ENCODE measurements at places on chromosomes 16 and 17.

GRCh38 chr17:7336240-7337175 is at the start of gene ACAP1:
Gene ACAP1 (plus strand): TSS chr17:7336529. CDS start chr17:7336735, 206 bp downstream.
- peak; percentile 82 for DNase-seq

GRCh38 chr16:20628213-20628612 is 52.0 kb upstream of the ACSM2B start:
- no peak for DNase-seq

GRCh38 chr16:50925758-50926357 is 184.0 kb downstream of the CYLD start:
- DNase-seq: no peak

DNA sequence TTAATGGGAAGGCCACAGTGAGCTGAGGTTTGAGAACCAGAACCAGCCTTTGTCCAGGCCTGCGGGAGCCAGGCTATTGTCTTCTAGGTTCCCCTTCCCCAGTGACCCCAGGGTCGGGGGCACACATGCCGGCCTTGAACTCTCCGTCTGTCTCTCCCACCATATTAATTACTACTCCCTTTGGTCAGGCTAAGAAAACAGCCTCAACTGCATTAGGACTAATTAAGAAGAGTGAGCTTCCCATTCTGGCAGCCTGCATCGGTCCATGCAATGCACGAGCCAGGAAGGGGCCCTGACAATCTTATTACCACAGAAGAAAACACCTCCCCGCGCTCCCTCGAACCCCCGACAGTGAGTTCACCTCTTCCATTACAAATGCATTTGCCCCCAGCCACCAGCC is 380.2 kb upstream of the ZFHX3 start:
- DNase-seq: no peak

DNA sequence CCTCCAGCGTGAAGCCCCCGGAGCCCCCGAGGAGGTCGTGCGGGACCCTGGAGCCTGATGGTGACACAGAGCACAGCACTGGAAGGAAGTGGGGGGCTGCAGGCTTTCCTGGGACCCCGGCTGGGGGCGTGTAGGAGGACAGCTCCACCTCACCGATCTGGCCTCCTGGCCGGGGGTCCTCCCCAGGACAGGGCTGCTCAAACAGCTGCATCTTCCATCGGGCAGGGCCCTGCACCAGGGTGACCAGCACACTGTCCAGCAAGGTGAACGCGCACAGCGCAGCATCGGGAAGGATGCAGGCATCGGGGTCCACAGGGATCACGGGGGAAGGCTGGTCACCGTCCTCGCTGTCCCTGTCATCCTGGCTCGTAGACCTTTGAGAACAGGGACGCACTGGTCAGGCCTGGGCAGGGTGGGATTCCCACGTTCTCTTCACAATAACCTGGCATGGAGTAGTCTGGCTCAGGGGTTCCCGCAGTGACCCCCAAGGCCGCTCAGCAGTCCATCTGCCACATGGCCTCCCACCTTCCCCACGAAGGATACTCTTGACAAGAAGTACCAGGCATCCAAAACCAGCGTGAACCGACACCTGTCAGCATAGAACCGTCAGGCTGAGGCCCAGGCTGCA is 1.2 kb downstream of the FAAP100 start:
- no peak for DNase-seq

DNA sequence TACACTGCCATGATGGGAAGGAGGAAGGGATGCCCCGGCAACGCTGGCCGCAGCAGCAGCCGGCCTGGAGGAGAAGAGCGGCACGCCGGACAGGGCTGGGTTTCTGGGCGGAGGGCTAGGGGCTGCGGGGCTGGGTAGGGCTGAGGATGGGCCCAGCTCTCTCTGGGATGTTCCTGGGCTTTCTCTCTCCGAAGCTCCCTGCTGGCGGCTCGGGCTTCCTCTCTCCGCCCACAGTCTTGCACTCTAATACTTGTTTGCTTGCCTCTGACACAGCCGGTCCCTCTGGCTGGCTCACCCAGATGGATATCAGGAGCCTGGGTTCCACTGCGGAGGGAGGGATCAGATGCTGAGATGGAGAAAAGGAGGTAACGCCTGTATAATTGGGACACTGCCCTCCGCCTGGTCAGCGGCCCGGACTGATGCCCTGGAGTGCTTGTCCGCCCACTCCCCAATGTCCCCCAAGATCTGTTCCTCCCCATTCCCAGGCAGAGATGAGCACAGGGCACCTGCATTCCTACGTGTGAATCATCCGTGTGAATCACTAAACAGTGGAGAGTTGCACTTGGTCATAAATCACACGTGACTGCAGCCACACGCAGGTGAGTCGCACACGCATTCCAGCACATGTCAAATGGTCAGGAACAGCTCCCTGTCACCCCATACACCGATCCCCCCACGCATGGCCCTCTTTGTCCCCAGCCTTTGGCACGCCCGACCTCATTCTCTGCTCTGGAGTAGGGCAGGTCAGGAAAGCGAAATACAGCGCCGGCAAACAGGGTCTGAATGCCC is at the start of gene ALOXE3:
TSS of gene ALOXE3 (minus strand) at position 535 of the 789 bp plus-strand sequence. CDS start at position 11, 524 bp downstream.
- no peak for DNase-seq

DNA sequence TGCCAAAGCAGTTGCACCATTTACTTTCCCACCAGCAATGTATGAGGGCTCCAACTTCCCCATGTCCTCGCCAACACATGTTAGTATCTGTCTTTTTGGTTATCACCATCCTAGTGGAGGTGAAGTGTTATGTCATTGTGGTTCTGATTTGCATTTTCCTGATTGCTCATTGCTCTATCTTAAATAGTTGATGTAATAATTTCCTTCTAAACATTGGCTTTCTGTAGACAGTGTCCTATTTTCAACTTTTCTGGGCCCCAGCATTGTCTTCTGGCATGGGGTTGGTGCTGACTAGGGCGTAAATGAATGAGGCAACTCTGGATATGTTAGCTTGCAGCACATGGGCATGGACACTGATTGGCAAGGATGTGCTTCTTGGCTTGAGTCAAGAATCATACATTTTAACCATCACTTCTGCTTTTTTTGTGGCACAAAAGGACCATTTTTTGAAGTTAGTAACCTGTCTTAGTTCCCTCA is 25.1 kb downstream of the PLCG2 start:
- DNase-seq: no peak

- DNase-seq: no peak
Observed at GRCh38 chr16:87939562-87940423, 3.5 kb upstream of the CA5A start.

Data from stimulated activated CD4-positive, alpha-beta T cell treated with anti-CD3 and anti-CD28 coated beads, Interleukin-4, amount 100 ng/mL, for 4 hours (primary cell).